CD4-positive, alpha-beta T cell treated with Interleukin-10 for 1 hour (primary cell): ENCODE measurements at places on chromosomes 6 and 20.

DNA sequence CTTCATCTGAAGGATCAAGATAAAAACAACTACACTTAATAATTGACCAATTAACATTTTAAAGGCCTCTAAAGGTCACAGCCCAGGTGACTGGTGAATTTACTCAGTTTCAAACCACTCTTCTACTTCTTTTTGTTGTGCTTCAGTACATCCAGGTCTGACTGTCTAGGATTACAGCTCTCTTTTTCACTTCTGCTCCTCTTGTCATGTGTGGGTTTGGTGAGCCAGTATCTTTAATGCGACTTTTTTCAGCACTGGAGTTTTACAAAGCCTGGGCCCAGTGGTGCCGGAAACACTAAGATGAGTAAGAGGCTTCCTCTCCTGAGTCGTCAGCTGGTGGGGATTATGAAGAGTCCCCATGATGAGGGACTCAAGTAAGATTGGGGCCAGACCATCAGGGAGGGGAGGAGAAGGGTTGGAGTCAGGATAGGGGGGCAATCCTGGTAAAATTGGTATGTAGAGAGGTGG is 27.0 kb downstream of the HECA start:
- peak; percentile 72 for DNase-seq

- no peak for DNase-seq
Observed at GRCh38 chr6:169415179-169415578, 161.5 kb upstream of the THBS2 start.

- peak; percentile 32 for DNase-seq
Observed at GRCh38 chr20:50048420-50049166, 64.4 kb downstream of the UBE2V1 start.

DNA sequence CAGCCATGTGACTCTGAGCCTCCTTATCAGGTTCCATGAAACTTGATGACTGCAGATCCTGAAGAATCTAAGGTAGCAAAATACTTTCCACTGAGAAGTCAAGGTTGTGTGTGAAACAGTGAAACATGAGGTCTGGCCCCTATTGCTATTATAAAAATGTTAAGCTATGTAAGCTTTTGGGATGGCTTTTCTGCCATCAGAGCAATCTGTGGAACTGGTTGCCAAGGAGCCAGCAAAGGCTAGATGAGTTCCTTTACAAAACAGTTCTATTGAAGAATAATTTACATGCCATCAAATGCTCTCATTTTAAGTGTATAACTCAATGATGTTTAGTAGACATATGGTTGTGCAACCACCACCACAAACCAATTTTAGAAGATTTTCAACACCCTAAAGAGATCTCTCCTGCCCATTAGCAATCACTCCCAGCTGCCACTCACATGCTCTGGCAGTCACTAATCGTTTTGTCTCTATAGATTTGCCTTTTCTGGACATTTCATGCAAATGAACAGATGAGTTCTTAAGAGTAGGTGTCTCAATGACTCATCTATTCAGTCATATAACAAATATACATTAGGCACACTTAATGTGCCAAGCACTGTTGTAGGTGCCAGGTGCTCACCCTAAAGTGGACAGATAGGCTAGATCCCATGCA is 19.9 kb upstream of the MEP1A start:
- DNase-seq, result no peak

DNA sequence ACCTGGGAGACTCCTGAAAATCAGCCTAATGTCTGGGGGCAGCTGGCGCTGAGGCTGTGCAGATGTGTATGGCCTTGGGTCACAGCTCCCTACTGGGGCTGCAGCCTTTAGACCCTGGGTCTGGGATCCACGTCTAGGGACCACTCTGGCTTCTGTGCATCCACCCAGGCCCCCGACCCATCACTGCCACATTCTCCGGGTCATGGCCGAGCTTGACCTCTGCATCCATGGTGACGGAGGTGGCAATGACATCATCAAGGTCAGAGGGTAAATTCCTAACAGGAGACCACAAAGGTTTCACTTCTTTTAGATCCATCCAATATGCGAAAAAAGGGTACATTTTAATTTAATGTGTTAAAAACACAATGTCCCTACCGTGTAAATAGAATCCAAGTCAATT is 14.5 kb upstream of the PCMTD2 start:
- no peak for DNase-seq

DNA sequence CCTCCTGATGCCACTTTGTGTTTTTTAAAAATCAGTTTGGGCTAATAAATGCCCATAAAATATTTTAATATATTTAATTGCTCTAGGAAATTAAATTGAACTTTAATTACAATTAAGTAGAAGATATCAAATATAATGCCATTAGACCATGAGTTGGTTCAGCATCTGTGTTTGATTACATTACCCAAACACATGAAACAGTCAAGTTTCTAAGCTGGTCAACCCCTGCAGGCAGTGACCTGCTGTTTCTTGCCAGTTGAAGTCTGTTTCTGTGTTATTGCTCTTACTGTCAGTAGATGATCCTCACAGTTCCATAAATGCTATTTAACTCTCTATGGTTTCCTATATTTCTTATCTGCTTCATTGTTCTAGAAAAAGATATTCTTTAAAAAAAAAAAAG is 9.7 kb upstream of the TENT5A start:
- DNase-seq, result no peak

DNA sequence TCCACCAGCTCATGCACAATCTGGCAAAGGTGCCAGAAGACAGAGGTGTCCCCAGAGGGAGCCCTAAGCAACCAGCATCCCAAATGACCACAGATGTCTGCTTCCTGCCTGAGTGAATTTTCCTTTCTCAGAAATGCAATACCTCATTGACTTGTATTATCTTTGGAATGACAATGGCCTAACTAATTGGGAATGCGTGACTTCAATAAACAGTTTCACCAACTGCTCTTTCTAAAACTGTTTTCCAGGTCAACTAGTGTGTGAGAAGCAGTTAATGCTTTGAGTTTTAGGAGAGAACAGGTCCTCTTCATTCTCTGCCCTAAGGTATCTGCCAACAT is 108.9 kb upstream of the SNX9 start:
- DNase-seq, result no peak

- no peak for DNase-seq
Observed at GRCh38 chr6:92967362-92967761, 452.0 kb downstream of the EPHA7 start.

DNA sequence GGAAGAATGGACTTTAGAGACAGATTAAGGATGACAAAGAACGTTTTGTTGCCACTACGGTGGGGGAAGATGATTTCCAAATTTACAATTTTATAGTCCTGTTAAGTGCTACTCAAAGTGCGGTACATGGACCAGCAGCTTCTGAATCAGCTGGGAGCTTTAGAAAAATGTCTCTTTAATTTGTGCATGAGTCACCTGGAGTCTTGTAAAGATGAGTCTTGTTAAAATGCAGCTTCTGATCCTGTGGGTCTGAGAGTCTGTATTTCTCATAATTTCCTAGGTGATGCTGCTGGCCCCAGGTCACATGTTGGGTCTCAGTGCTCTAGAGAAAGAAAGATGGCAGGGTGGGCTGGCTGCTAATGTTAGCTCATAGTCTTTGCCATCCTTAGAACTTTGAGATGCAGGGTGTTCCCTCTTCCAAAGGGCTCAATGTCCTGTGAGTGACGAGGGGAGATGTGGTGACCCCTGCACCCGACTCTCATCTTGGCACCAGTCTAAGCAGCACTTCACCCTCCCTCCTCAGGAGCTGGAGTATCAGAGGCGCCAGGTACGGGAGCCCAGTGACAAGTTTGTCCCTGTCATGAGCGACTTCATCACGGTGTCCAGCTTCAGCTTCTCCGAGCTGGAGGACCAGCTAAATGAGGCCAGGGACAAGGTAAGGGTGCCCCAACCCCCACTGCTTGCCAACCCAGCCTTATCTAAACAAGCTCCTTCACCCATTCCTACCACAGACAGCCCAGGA is 34.5 kb downstream of the MOCS1 start:
- no peak for DNase-seq

DNA sequence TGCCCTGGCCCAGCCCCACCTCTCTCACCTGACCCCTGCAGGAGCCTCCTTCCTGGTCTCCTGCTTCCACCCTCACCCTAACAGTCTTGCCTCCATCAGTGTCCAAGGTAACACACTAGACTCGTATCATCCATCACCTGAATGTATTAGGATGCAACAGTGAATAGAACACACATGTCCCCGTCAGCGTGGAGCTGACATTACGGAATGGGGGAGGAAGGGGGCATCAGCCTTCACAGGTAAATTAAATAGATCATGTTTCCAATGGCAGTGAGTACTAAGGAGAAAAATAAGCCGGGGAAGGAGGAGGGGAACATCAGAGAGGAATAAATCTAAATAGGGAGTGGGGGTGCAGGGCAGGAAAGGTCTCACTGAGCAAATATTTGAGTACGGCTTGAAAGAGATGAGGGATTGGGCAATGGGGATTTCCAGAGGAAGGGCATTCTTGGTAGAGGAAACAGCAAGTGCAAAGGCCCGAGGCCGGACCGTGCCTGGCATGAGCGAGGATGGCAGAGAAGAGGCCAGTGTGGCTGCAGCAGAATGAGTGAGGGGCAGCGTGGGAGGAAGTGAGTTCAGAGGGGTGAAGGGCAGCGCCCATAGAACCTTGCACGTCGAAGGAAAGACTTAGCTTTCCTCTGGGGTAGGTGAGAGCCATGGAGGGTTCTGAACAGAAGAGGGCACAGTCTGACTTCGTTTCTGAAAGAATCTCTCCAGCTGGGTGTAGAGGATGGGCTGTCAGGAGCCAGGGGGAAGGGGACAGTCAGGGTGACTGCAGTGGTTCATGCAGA is 110.1 kb upstream of the PTPN1 start:
- DNase-seq, result no peak

DNA sequence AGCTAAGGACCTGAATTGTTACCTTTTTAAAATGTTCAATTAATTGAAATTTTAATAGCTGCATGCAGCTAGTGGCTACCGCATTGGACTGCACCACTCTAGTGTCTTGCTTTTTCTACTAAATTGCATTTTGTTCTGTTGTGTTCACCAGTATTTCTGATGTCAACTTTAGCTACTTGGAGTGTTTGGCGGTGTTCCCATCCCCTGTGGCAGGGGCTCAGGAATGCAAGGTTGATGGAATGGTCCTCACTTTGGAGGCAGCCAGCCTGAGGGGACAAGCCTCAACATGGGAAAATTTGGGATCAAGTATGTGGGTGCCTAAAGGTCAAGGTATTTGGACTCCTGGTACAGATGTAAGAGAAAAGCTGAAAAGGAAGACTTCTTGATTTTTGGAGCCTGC is 230.1 kb upstream of the PRND start:
- DNase-seq, result no peak

- no peak for DNase-seq
Observed at GRCh38 chr6:17602888-17603287, 2.8 kb downstream of the FAM8A1 start.

- DNase-seq, result peak; percentile 16
Observed at GRCh38 chr6:138007014-138007472, 100.2 kb downstream of the PERP start.

DNA sequence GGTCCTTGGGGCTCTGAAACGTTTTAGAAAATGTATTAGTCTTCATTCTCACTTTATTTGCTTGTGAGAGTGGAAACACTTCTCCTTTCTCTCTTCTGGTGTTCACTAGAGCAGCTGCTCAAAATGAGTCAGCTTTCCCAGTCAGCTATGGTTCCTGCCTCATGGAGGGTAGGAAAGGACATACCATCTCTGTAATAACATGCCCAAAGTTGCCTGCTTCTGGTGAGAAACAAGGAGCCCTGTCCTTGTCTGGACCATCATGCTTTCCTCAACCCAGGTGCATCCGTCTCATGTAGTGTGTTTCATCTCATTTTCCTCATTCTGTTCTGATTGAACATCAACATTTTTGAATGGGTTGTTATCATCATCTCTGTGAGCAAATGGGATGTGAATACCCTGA is 17.1 kb upstream of the TINAG start:
- no peak for DNase-seq
